ENCODE measurements at places on chromosomes 5 and 9. TPM values are rescaled to one million over a fixed set of nuclear protein-coding genes. Genes with fewer than 3 reads are reported as not detected.

Gene BTNL9
- polyA plus RNA-seq = 7.0 TPM

Gene IFNE
- 0.13 TPM for polyA plus RNA-seq

Gene NUTM2F
- not detected for polyA plus RNA-seq

GRCh38 chr9:82797534-82797933, 265.4 kb downstream of the RASEF start:
- DNase-seq = peak; percentile 33

DNA sequence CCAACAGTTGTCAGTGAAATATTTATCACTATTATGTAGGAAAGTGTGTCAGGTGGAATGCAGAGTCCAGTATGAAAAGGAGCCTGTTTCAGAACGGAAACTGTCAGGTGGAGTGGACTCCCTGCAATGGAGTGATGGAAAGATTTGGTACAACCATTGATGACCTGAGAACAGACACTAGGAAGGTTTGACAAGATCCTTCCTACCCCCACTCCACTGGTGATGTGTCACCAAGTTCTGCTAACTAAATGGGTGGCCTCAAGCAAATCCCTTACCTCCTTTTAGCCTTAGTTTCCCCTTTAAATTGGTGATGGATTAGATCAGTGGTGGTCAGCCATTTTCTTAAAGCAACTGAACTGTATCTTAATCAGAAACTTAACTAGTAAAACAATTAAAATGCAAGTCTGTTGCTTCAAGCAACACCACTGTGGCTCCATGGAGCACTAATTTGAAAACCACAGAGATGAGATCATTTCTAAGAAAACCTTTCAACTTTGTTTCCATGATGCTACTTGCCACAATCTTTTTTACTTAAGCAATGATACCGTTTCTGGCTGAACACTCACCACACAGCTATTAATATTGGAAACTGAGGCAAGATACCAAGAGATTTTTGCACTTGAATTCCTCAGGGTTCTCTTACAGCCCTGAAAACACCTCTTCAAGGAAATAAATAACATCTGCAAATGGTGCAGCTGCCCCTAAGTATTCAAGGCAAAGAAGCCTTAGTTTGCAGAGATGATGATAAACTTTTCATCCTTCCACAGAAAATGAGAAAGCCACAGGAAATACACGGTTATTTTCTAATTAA, 140.6 kb downstream of the ERCC6L2 start:
- no peak for DNase-seq

DNA sequence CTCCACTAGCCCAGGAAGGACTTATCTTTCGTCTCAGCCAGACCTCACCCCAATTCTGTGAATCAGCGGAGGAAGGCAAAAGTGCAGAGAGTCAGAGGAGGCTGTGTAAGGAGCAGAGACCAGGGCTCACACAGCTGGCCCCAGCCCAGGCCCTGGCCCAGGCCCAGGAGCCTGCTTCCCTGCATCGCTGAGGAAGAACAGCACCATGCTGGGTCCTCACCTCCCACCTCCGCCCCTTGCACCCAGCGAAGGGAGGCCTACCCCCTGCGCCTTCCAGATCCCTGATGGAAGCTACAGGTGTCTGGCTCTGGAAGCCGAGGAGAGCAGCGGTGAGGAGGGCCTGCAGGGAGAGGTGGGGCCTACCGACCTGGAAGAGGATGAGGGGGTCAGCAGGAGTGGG, 22.3 kb upstream of the SYNPO start:
- no peak for DNase-seq

Data from renal cortex interstitium (tissue), 15 donors.